Left renal pelvis (tissue), 4 donors: ENCODE measurements at places on chromosomes 2 and 18. TPM values are rescaled to one million over a fixed set of nuclear protein-coding genes. Genes with fewer than 3 reads are reported as not detected.

The TLX2 gene
- polyA plus RNA-seq: not detected

The HAAO gene
- 54.8 TPM for polyA plus RNA-seq

DNA sequence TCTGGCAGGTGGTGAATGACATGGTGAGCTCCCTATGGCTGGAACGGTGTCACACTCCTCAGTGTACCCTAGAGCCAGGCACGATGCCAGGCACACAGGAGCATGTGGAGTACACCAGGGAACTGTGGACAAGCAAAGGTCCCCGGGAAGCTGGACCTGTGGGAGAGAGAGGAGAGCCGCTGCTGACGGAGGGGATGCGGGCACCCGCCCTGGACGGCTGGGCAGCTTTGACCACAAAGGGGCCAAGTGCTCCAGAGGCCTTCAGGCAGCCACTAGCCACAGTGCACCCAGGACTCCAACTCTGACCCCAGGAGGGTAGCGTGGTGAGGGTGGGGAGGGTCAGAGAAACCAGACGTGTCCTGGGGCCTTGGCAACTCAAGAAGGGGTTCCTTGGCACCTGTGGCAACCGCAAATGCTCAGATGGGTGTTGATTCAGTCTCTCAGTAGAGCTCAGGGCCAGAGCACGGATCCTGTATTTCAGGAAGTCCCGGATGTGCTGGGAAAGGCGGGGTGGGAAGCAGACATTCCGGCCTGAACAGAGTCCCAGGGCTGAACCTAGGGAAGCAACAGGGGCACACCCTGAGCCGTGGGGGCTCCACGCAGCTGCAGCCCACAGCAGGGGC is 2.3 kb upstream of the MAB21L4 start:
- no peak for DNase-seq

DNA sequence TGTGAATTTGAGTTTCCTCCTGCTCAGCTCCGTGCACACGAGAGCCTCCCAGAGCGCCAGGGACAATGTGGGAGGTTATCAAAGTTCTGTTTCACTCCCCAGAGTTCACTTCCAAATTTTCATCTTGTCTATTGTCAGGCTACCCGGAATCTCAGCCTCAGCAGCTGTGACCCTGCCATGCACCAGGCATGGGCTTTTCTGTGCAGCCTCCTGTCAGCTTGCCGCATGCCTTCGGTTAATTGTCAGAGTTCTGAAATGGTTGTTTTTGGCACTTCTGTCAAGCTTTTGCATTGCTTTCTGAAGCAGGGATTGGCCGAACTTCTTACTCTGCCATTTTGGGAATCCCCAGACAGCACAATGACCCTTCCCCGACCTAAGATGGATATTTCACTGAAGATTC is 60.4 kb downstream of the SH3YL1 start:
- DNase-seq: no peak

The C2orf66 gene
- polyA plus RNA-seq: 0.18 TPM

DNA sequence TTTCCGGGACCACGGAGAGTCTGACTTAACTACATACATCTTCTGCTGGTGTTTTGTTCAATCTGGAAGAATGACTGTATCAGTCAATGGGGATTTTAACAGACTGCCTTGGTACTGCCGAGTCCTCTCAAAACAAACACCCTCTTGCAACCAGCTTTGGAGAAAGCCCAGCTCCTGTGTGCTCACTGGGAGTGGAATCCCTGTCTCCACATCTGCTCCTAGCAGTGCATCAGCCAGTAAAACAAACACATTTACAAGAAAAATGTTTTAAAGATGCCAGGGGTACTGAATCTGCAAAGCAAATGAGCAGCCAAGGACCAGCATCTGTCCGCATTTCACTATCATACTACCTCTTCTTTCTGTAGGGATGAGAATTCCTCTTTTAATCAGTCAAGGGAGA is 23.1 kb downstream of the ICOS start:
- no peak for DNase-seq

The DSG1 gene
- 0.06 TPM for polyA plus RNA-seq

The HOXD8 gene
- polyA plus RNA-seq: 182 TPM

DNA sequence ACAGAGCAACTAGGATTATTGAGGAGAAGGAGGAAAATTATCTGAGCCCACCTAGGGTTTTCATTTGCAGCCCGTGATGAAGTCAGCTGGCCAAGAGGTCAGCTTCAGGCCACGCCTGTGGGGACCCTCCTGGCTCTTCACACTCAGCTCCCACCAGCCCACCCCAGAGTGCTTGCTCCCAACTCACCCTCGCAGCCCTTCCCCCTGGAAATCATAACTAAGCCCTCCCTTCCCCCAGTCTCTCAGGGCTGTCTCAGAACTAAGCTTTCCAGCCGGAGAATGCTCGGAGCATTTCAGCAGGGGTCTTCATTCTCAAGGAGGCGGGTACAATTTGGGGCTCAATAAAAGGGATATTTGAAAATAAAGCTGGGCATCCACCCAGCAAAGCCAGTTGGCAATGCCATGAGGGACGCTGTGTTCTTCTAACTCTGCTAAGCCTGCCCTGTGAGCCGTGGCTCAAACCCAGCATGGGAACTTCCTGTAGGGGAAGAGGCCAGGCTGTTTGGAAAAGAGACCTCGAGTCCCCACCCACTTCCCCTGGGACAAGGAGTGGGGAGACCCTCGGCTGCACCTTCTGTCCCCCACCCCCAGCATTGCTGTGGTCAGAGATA is 194.9 kb downstream of the CTIF start:
- DNase-seq: no peak

DNA sequence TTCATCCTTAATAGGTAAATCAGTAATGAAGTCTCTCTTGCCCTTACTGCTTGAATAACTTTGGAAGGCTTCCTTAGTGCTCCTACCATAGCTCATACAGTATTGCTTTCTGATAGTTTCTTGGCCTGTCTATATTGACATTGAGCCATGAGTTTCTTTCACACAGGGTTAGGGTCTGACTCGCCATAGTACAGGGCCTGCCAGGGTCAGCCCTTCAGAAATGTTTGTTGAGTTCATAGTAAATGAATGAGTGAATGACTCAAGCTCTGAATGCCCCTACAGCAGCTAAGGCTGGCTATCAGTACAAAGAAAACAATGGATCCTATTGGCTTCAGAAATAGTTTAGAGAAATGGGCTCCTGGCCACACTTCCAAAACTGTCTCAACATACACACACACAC is 65.0 kb upstream of the LRATD1 start:
- no peak for DNase-seq

GRCh38 chr2:144383571-144384100 is 136.3 kb downstream of the ZEB2 start:
- no peak for DNase-seq

DNA sequence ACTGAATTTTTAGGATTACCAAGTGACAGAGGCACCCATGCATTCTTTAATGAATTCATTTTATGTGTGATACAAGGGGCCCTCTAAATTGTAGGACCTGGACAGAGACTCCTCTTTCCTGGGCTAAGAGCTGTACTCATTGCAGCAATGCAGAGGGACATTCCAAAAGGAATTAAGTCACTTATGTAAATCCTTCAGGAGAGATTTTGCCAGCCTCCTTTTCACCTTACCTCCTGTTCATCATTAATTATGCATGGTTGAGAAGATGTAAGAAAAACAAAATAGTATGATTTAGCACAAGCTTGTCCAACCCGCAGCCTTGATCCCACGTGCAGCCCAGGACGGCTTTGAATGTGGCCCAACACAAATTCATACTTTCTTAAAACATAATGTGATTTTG is 84.5 kb upstream of the TANK start:
- DNase-seq: no peak

GRCh38 chr2:23545396-23545795 is 160.4 kb downstream of the KLHL29 start:
- DNase-seq: no peak

- DNase-seq: no peak
These were observed 41.8 kb upstream of the PDK1 start for GRCh38 chr2:172513935-172514586.

DNA sequence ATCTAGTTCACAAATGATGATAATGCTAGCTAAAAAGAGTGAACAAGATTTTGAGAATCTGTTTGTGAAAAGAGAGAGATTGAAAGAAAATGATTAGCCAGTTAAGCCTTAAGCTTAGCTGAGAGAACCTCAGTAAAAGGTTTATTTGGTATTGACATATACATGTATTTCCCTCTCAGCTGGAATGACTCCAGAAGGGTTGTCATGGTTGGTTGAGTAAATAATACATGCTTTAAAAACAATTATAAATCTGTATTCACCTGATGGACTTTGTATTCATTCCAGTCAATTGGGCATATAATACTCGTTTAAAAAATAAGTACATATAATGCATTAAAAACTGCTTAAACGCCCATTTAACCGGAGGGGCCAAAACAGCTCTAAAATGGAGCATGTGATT is 181.4 kb downstream of the GRB14 start:
- DNase-seq: no peak

- no peak for DNase-seq
These were observed 34.4 kb upstream of the CYP27C1 start for GRCh38 chr2:127254386-127254981.

The CHRND gene
- 0.52 TPM for polyA plus RNA-seq

DNA sequence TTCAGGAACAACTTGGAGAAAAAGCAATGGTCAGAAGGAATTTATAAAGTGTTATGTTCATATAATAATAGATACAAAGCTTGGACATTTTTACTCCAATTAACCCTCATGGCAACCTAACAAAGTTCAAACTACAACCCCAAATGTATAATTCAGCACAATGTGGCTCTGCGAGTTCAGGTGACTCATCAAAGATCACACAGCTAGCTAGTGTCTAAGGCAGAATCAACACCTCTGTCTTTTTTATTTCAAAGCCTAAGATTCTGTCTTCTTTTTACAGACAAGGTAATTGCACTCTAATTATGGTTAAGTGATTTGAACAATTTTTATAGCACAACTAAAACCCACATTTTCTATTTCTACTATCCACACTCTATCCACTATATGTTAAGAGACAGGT is 90.5 kb downstream of the CHST9 start:
- DNase-seq: no peak

GRCh38 chr2:162138310-162138709 is 13.7 kb downstream of the GCG start:
- no peak for DNase-seq

The CRYGD gene
- polyA plus RNA-seq: not detected

The PROM2 gene
- 1.7 TPM for polyA plus RNA-seq

DNA sequence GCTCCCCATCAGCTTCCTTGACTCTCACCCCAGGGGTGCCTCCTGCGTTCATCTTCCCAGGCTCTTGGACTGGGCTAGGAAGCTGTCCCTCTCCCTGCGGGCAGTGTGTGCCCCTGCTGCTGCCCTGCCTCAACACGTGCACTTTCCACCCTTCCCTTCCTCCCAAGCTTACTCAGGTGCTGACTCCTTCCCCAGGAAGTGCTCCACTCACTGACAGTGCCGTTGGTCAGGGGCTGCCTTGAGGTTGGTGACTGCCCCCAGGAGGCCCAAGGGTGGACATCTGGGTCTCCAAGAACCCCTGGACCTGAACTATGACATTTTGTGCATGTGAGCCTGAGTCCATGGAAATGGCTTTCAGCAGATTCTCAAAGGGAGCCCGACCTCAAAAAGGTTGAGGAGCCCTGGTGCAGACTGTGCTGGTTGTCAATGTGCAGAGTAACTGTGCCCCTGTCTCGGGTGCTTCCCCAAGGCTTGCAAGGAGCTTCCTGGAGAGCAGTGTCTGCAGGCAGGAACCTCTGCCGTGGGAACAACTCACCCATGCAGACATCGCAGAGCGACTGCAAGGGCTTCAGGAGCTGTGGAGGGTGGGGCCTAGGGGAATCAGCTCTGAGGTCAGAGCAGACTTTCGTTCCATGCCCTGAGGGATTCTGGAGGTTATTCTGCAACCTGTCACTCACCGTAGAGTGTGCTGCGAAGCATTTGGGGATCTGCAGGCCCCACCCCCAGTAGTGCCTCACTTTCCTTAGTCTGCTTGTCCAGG is 116.5 kb upstream of the MCFD2 start:
- DNase-seq: no peak
